ENCODE measurements at places on chromosomes 12 and 14. TPM values are rescaled to one million over a fixed set of nuclear protein-coding genes. Genes with fewer than 3 reads are reported as not detected.

Gene C12orf57
- polyA plus RNA-seq, result 203 TPM

Gene MYL2
- 2.0 TPM for polyA plus RNA-seq

Gene AICDA
- 0.04 TPM for polyA plus RNA-seq

Gene BLOC1S1
- polyA plus RNA-seq, result 82.0 TPM

- no peak for DNase-seq
Measured at GRCh38 chr14:24335461-24336171, 745 bp upstream of the ADCY4 start.

DNA sequence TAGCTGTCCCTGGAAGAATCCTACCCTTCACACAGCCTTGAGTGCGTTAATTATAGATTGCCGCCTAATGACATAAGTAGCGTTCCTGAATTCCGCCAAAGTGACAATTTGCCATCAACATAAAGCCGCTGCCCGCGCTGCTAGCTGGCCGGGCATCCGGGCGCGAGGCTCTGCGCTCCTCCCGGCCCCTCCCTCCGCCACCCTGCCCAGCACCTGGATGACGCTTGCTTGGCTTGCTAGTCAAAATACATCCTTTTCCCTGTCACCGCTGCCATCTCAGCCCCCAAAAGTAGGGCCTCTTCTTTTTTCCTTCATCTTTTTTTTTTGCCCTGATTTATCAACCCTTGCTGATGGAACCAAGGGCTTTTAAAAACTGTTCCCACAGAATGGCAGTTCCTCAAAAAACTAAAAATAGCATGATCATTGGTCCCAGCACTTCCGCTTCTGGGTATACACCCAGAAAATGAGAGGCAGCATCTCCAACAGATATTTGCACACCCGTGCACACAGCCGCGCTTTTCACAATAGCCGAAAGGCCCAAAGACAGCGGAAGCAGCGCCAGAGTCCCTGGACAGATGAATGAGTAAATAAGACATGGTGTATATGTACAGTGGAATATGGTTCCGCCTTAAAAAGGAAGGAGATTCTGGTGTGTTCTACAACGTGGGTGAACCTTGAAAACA is 235.2 kb downstream of the BCL11B start:
- no peak for DNase-seq

DNA sequence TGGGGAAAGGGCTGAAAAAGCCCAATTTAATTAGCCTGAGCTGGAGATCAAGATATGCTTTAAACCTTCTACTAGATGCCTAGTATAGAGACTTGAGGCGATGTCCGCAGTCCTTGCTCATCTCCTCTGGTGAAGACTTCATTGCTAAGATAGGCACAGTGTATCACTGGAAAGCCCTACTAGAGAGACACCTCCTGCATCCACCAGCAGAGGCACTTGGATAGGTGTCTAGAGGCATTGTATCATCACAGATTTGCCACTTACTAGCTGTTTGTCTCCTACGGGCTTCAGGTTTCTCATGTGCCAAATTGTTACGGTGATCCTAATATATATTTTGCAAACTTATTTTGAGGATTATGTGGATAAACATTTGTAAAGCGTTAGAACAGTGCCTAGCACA is 1048.5 kb downstream of the GALC start:
- no peak for DNase-seq

DNA sequence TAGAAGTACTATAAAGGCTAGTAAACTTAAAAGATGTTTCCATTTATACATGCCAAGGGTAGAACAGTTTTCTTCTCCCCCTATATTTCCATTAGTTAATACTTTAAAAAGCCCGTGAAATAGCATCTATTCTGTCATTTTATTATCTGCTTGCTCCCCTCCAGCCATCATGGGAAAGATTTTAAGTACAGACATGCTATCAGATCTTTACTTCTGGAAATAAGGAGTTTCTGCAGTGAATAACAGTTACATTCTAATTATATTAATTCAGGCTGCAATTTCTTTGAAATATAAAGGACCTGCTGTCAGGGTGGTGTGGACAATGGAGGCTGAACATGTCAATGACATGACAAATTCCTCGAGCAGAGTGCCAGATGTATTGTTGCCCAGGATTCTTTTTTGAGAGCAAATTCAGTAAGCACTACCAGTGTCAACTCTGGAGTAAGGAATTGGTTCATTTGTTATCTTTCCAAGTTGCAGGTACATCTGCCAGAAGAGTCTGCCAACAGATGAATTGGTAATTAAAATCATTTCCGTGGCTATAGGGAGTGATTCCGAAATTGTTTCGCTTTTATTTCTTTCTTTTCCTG is 151.3 kb downstream of the BTG1 start:
- DNase-seq, result no peak
